Smooth muscle cell of the coronary artery (primary cell): ENCODE measurements at places on chromosomes 5 and 9. TPM values are rescaled to one million over a fixed set of nuclear protein-coding genes. Genes with fewer than 3 reads are reported as not detected.

The RNF183 gene
- total RNA-seq = not detected in 2 replicates

The STC2 gene
- 412 and 503 TPM in 2 replicates for total RNA-seq

The PCDH12 gene
- under 0.01 and 1.2 TPM in 2 replicates for total RNA-seq

The ATP6V0E1 gene
- total RNA-seq = 266 and 389 TPM in 2 replicates

The WDR38 gene
- not detected in 2 replicates for total RNA-seq
